NCI-H1417 treated with DMSO at 0.1 percent for 48 hours (cell line): ENCODE measurements at places on chromosomes 12 and 14.

DNA sequence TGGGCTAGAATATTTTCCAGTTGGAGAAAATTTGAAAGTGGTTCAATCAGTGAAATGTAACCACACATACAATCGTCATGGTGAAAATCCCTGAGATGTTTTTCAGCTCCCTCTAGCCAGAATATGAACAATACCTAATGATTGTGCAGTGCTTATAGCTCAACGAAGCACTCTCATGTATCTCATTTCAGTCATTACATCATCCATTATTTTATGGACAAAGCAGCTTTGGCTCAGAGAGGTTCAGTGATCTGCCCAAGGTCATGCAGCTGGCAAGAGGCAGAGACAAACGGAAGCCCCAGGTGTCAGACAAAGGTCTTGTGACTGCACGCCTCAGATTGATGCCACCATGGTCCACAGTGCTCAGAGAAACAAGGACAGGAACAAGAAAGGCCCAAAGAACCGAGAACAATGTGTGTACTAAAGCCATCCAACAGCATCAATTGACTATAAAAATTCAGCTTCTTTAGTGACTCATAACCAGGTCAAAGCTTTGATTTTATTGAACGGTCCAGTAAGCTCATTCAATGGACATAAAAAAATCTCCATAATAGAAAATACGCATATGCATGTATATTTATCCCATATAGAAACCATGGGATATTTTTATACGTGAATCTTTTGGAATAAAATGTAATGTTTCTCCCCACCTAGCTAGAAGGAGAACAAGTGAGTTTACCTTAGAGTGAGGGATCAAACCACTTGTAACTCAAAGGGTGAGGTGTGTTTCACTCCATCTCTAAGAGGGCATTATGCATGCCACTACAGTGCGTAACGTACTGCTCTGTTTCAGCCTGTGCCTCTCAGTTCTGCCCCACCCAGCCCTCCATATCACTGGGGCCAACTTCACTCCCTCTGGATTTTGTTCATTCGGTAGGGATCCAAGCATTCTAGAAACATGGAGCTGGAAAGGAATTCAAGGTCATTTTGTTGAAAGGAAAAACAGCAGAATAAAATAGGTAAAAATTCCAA is 141.8 kb downstream of the GRIN2B start:
- no peak for DNase-seq

- no peak for DNase-seq
Observed at GRCh38 chr12:123931686-123932321, 40.8 kb downstream of the CCDC92 start.

DNA sequence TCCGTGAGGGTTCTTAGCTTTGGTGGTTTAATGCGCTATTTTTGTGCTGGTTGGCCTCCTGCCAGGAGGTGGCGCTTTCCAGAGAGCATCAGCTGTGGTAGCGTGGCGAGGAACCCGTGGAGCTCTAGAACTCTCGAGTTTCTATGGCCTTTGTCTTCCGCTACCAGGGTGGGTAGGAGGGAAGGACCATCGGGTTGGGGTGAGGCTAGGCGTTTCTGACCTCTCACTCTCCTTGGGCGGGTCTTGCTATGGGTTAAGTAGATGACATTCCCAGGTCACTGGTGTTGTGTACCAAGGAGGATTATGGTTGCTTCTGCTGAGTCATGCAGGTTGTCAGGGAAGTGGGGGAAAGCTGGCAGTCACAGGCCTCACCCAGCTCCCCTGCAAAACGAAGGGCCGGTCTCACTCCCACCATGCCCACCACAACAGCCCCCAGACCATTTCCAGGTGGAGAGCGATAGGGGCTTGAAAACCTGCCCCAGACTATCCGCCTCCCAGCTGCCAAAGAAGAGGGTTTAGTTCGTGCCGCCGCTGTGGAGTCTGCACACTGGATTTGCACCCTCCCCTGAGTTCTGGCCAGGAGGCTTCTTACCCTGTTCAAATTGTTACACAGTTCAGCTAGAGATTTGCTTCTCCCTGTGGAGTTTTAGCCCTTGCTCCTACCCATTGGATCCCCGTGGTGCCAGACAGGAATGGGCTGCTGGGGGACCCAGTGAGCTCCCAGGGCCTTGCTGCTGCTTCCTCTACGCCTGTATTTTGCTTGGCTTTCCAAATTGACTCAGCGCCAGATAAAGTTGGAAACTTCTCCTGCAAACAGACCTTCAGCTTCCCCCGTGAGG is 21.9 kb downstream of the RNFT2 start:
- DNase-seq: no peak

- no peak for DNase-seq
Observed at GRCh38 chr12:109047081-109047805, 5.1 kb upstream of the USP30 start.

GRCh38 chr14:81311778-81312177 is 88.3 kb downstream of the STON2 start:
- DNase-seq: no peak

DNA sequence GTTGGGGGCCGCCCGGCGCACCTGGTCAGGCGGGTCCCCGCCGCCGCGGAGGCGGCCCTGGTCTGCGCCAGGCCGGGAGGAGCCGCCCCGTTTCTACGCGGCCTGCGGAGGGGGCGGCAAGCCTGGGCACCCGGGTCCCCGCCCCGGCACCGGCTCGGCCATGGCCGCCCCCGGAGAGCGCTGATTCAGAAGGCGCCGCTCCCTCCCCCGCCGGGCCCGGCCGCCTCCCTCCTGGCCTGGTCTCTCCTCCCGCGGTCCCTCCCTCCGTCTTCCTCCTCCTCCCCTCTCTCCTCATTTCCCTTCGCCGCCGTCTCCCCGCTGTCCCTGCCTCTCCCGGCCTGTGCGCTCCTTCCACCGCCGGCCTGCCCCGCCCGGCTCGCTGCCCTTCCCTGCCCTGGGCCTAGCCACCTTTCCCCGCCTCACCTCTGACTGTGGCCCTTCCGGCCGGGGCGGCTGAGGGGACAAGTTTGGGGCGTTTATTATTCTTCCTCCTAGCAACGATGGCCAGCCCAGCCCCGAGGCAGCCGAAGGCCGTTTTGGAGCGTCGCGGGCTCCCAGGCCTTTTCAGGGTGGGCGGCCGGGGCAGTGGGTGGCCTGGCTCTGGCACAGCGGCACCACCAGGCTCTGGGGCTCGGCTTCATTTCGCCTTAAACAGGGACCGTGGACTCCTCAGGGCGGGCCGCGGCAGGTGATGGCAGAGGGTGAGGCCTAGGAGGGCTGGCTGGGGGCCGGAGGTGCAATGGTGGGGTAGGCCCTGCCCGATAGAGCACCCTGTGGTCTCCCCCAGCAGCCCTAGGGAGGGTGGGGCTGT is 768 bp downstream of the CEP170B start:
- DNase-seq: no peak

- no peak for DNase-seq
Observed at GRCh38 chr12:28988325-28988704, 160.8 kb upstream of the FAR2 start.

GRCh38 chr12:104484079-104484478 is 27.3 kb downstream of the CHST11 start:
- no peak for DNase-seq

DNA sequence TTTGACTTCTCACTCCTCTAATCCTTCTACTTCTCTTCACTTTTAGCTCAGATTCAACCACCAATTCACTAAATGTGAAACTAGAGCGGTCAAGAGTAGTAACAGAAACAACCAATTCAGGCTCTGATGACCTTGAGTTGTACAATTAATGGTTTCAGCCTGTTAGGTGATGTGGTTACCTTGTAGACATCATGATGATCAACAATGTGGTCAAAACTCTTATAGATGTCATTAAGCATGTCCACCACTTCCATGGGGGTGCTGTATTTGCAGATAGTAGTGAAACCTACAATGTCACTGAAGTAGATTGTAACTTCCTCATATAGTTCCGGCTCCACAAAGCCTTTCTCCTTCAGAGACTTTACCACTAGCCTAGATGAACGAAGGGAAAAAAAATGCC is 54.1 kb upstream of the PLBD1 start:
- DNase-seq: no peak

DNA sequence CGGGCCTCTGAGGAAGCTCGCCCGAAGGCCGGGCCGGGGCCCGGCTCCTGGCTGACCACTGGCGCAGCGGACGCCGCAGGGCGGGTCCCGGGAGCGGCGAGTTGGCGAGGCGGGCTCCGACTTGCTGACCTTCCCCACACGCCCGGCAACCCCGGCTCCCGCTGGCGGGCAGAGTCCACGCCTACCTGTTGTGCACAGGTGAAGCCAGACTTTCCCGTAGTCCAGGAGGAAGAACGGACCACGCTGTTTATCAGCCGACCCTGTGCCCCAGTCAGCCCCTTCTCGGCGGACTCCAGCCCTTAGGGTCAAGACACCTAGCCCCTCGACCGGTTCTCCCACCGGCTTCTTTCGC is 407 bp downstream of the HEATR5A start:
- peak; percentile 4 for DNase-seq

- DNase-seq: no peak
Observed at GRCh38 chr14:52692248-52692962, 3.0 kb downstream of the ERO1A start.

- DNase-seq: no peak
Observed at GRCh38 chr12:105813201-105813600, 325.6 kb downstream of the NUAK1 start.

- no peak for DNase-seq
Observed at GRCh38 chr14:58752771-58753201, 115.0 kb downstream of the DACT1 start.

DNA sequence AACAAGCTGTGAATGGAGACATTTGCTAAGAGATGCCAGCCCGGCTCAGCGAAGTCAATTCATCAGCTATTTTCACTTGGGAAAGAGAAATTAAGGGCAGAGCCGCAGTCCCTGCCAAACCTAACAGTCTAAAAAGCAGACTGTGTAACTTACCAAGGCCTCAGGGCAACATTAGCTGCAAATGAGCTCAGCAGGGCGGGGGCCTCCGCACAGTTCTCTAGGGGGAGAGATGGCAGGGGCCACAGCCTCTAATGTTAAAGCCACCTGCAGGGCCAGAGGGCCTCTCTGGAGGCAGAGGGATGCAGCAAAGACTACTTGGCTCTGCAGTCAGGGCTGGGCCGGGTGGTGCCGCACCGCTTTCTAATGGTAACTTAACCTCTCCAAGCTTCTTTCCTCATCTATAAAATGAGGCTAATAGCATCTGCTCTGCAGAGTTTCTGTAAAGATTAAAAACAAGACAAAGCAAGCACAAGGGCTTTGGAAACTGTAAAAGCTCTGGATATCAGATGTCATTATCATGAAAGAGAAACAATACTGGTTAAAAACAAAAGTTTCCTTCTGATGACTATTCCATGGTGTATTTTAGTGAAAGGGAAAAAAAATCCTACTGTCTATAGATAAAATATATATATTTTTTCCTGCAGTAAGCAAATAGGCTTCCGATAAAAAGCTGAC is 13.4 kb upstream of the GPRC5A start:
- DNase-seq: no peak

DNA sequence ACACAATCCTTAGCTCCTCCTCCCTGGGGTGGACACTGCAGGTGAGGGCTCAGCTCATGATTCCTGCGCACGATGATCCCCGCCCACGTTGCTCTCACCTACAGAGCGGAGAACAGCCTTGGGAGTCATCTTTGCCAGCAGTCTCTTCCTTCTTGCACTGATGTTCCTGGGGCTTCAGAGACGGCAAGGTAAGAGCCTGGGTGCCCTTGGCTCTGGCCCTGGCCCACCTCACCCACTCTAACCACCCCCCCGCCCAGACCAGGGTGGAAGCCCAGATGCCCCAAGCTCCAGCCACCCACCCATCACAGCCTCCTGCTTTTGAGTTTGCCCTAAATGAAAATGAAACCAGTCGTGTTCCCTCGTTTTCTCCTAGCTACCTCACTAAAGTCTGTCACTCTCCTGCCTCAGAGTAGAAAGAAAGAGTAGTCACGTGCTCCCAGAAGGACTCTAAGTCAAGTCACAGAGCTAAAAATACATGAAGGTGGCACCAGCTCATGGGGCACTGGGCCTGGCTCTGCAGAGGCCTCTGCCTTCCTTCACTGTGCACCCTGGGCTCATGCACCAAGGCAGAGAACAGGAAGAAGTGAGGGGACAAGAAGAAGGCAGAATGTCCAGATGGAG is 9.0 kb downstream of the TAPBPL start:
- no peak for DNase-seq
